ENCODE measurements at places on chromosomes 16 and 17.
A peak's percentile ranks its signal among the peaks of the same experiment; 100 is the strongest.

GRCh38 chr17:40071313-40072039 is 8.7 kb downstream of the THRA start:
- no peak for DNase-seq

- no peak for DNase-seq
These were observed 211.7 kb upstream of the GSE1 start for GRCh38 chr16:85401370-85401916.

DNA sequence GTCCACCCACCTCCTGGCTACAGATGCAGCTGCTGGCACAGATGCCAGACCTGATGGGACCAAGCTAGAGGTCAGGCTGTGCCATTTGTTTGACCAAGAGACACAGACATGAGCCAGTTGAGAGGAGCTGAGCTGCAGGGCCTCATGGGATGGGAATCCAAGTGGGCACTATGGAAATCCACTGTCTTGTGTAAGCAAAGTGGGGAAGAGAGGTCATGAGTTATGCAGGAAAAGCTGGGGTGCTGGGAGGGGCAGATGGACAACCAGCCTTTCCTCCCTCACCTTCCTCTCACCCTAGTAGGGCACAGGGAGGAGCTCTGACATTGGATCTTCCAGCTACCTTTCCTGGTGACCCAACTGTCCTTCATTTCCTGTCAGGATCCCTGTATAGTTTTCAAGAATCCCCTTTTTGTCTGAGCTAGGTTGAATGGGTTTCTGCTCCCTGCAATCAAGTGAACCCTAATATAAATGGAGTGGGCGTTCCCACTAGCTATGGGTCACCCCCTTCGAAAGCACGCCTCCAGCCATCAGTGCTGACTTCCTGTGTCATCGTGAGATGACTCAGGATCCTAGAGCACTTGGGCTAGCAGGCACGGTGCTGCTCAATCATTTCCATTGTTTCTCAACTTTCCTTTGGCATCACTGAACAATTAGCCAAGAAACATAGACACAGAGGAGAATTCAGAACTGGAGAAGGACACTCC is 13.6 kb downstream of the ATPAF2 start:
- no peak for DNase-seq

DNA sequence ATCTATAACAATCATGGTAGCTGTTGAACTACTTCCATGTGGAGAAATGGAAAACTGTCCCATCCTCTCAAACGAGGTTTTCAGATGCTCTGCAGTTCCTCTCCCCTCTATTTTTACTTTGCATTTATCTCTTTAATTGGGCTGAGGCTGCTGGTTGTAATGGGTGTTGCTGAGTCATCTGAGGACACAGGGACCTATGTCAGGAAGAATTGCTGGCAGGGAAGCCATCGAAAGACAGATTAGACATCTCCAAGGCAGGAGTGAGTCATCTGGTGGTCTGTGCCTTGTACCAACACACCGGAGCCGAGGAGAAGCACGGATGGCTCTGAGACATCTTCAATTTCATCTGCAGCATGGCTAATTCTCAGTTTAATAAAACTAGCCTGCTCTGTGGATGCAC is 394.5 kb downstream of the GRIN2A start:
- no peak for DNase-seq

GRCh38 chr17:13725288-13725990 is 123.7 kb upstream of the HS3ST3A1 start:
- DNase-seq, result no peak

- DNase-seq, result no peak
These were observed 8.6 kb downstream of the SENP3 start for GRCh38 chr17:7570351-7570750.

DNA sequence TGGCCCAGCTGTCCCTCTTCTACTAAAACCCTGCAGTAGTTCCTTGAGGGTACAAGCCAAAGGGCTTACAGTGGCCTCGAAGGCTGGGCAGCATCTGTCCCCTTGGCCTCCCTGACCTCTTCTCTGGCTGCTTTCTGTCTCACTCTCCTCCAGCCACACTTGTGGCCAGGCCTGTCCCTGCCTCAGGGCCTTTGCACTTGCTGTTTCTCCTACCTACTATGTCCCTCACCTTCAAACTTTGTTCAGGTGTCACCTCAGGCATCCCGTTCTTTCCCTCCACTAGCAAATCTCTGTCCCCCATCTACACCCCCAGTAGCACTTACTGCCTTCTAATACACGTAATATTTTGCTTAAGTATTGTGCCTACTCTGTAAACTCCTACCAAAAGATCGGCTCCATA is 6.0 kb downstream of the ABCC1 start:
- no peak for DNase-seq

DNA sequence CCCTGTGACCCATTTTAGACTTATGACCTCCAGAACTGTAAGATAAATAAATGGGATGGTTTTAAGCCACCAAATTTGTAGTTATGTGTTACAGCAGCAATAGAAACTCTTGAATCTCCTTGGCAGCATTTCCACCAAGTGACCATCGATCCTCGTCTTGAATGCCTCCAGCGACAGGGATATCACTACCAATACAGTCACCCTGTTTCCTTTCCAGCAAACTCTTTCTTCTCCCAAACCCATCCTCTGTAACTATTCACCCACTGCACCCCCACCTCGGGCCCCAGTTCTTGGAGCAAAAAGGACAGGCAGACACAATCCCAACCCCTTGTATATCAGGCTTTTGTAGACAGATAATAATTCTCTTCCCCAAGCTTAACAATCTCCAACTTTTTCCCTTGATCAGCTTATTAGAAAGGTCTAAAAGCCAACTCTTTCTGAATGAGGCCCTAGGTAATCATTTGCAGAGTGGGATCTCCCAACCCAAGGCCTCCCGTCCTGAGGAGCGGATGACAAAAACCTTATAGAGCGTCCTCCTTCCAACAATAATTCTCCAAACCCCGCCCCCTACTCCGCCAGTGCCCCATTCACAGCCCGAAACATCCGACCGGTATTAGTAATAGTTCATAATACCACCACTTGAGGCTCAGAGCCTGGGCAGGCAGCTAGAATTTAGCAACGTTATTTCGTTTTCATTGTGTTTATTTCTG is 14.7 kb upstream of the PLLP start:
- DNase-seq, result peak; percentile 41
